ENCODE measurements at places on chromosomes 5 and 9. TPM values are rescaled to one million over a fixed set of nuclear protein-coding genes. Genes with fewer than 3 reads are reported as not detected.
A peak's percentile ranks its signal among the peaks of the same experiment; 100 is the strongest.

DNA sequence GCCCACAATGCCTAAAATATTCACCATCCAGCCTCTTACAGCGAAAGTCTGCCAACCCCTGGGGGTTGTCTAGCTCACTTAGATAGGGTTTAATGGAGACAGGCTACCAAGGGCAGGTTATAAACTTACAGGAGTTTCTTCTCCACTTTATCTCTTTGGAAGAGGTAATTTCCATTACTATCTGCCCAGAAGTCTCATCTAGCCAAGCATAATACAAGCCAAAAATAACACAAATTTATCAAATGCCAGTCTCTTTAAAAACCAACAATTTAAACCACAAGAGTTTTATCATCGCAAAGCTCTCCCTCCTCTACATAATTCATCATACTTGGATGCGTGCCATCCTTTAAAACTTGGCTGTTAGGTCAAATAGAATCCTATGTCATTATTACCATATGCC is 6.2 kb downstream of the RBM22 start:
- DNase-seq, result no peak

DNA sequence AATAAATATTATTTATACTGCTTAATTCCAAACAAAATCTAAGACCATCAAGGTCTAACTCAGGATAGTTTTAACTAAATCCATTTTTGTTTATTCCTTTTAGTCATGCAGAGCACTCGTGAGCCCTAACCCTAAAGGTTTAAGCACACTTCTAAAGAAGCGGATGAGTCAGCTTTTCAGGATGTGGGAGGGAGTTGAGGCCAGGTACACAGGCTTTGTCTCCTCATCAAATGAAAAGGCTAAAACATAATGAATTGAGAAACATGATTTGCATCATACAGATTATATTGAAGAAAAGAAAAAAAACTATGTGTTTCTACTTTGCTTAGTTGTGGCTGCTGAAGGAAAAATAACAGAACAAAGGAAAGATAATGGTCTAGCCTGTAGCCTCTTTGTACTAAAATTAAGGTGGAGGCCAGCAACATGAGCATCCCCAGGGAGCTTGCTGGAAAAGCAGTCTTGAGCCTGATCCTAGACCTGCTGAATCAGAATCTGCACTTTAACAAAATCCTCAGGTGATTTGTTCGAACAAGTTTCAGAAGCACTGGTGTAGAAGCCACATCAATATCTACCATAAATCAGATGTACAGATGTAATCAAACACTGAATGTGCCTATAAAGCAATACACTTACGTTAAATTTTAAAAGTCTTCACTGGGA is 21.1 kb upstream of the ISCA1 start:
- peak; percentile 47 for DNase-seq

- DNase-seq, result no peak
Measured at GRCh38 chr9:109110329-109111021, 9.3 kb downstream of the TMEM245 start.

GRCh38 chr5:127447827-127448226 is 69.6 kb upstream of the PRRC1 start:
- no peak for DNase-seq

Gene LCN1
- total RNA-seq, result not detected

Gene OR1L1
- total RNA-seq, result not detected
